ENCODE measurements at places on chromosomes 1 and 21.

DNA sequence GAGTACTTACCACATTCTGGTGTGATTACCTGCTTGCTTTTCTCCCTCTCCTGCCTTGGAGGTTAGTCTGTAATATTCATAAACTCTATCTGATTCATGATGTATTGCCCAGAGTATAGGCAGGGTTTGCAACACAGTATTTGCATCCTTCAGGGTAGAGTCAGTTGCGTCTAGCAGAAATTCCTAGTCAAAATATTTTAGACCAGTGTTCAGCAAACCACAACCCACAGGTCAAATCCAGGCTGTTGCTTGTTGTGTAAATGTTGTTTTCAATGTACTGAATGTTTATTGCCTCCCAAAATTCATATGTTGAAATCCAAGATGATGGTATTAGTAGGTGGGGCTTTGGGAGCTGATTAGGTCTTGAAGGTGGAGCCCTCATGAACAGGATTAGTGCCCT, 82.9 kb downstream of the NGF start:
- DNase-seq, result no peak

DNA sequence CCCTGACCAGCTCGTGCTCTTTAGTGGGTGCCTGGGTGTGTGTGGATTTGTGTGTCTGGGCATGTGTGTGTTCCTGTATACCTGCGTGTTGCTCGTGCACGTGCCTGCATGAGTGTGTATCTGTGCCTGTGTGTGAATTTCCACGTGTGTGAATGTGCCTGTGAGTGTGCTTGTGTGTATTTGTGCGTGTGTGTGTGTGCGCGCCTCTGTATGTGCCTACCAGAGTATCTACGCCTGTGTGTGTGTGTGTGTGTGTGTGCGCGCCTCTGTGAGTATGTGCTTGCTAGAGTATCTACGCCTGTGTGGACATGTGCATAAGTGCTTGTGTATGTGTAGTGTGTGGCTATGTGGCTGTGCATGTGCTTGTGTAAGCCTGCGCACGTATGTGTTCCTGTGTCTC, 691 bp upstream of the SELENBP1 start:
- no peak for DNase-seq

- DNase-seq, result no peak
Observed at GRCh38 chr1:31567956-31568570, 8.3 kb upstream of the TINAGL1 start.

- no peak for DNase-seq
Observed at GRCh38 chr1:157189096-157189495, 50.9 kb upstream of the ETV3 start.

DNA sequence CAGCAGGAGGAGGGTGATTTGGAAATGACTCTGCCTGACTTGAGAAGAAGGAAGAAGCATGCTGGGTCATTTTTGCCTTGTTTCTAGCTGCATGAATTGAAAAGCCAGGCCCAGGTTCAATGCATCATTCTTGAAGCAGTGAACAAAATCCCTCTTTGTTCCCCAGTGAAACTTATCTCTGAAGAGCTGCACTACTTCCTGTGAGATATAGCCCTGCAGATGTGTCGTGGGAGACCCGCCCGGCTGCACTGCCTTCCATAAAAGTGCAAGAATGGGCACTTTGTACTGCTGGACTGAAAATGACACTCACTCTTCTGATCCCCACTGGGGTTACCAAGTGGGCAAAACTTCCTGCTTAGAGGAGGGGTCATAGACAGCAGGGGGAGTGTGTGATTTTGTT, 249.2 kb upstream of the NFIA start:
- DNase-seq, result no peak

DNA sequence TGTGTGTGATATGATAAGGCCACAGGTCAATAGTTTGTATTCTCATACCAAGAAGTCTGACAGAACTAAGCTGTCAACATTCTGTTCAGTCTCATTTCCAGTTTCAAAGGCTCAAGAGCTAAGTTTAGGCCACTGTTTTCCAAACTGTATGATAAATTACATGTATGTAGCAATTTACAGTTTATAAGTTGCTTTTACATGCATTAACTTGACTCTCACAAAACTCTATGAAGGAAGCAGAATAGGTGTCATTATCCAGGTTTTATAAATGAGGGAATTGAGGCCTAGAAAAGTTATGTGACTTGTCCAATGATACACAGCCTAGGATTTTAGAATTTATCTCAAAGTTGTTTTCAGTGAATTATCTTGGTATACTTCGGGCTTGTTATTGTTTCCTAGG, 23.4 kb downstream of the FMO5 start:
- DNase-seq, result no peak

DNA sequence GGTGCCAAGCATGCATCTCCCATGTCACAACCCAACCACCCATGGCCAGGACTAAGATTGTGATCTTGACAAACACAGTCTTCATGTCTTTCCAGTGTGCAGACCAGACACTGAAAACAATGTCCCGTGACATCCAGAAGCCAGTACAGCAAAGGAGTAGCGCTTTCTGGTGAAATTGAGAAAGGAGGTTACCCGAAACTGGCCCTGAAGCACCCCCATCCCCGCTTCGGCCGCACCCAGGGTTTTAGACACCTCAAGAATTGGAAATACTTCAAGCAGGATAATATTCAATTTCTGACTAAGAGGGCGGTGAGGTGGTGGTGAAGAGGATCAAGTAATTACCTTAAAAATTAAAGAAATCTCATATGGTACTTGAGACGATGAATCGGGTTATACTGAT, 10.6 kb upstream of the S100A8 start:
- no peak for DNase-seq

DNA sequence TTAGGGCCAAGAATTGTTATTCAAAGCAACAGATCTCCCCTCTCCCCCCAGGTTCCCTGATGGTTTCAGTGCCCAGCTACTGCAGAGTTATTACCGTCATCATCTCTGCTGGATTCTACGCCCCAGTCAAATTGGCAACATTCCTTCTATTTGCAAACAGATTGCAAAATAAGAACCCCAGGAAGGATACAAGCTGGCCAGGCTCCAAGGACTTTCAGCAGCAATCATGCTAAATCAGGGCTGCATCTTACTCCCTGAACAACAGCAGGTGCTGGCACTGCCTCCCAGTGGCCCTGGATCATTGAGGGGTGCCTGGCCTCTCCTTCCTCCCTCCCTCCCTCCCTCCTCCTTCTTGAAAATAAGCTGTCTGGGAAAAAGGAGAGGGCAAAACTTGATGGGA, 521.6 kb upstream of the BEND5 start:
- DNase-seq, result no peak

- no peak for DNase-seq
Observed at GRCh38 chr1:107648071-107648470, 316.9 kb downstream of the VAV3 start.

DNA sequence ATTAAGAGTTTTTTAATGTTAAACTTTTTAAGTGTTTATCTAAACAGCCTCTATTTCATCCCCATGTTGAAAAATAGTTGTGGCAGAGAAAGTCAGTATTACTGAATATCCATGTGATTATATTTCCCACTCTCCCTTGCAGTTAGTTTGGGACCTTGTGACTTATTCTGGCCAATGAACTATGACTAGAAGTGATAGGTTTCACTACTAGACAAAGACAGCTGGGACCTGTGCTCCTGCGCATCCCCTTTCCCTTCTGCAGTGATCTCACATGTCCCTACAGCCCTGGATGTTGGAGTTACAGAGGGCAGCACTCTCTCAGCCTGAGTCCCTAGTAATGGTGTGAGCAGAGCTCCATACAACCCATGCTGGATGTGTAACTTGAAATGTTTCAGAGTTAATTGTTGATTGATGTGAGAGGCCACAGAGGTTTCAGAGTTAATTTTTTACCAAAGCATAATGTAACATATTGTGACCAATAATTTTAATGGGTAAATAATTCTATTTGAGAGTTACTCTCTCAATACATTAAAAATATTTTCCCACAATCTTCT, 18.7 kb upstream of the SAMD13 start:
- no peak for DNase-seq

GRCh38 chr1:112788561-112788960, 73.4 kb upstream of the PPM1J start:
- DNase-seq, result no peak

- DNase-seq, result no peak
Observed at GRCh38 chr1:55679971-55680370, 464.8 kb upstream of the USP24 start.

GRCh38 chr1:35847935-35848565, 35.0 kb upstream of the AGO1 start:
- DNase-seq, result no peak
